ENCODE measurements at places on chromosomes 12 and 14. TPM values are rescaled to one million over a fixed set of nuclear protein-coding genes. Genes with fewer than 3 reads are reported as not detected.
A peak's percentile ranks its signal among the peaks of the same experiment; 100 is the strongest.

Gene MVK
- 24.4 TPM for total RNA-seq

Gene IFNG-AS1
- 0.27 TPM for total RNA-seq

Gene FAM222A
- 4.7 TPM for total RNA-seq

Gene OAS2
- 8.4 TPM for total RNA-seq

Gene TSHR
- total RNA-seq = 3.7 TPM

Gene GRIP1
- 2.5 TPM for total RNA-seq

DNA sequence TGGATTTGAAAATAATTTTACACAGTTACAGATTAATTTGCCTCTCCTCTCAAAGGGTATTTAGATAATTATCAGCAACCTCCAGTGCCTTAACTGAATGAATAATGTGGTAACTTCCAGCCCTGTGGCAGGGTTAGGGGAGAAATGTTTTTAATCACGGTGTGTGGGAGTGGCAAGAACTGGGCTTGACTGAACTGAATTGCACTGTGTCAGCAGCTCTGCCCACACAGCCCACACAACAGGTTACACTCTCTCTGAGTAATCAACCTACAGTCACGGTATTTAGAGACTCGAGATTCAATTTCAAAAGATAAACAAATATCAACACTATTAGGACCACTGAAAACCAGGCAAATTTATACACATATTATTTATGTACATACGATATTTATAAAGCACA lies 198.5 kb downstream of the KCNC2 start:
- DNase-seq = no peak

DNA sequence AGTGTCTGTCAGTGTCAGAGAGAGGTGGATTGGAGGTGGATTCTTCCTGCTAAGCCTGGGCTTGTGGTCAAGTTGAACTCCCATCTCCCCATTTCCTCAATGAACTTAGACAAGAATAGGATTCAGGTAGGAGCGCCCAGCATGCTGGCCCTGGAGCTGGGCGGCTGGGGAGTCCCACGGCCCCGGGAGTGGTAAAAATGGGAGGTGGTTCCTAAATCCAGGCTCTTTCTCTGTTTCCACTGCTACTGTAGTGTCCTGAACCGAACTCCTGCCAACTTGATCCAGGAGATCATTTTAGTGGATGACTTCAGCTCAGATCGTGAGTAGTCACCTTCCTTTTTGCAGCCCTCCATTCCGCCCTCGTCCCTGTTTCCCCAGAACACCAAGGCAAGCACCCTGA lies 65.1 kb downstream of the GALNT16 start:
- peak; percentile 37 for DNase-seq

DNA sequence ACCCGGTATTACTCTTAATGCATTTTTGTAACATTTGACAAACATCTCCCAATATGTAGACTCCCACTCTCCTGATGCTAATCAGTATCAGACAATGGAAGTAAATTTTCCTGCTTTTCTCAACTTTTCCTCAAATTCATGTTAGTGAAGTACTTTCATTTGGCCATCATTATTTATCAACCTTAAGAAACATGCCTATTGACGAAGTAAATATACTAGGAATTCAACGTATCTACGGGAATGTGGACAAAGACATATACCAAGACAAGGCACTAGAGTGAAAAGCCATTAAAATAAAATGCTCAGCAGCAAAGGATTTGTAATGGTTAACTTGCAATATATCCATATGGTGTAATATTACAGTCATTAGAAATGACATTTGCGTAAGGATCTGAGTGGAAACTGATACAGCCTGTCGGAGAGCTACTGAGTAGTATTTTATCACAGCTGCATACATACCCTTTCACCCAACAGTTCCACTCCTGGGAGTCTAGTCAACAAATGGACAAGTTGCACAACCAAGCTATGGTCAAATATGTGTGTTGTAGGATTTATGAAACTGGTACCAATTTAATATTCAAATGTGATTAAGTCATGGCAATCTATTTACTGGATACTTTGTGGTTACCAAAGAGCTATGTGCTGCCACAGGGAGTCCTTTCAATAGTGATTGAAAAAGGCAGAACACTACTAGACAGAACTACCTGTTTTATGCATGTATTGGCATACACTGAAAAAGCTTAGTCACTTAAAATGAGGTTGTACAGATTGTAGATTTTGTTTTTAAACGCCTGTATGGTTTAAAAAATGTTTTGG lies 26.5 kb downstream of the NUDT4 start:
- no peak for DNase-seq

DNA sequence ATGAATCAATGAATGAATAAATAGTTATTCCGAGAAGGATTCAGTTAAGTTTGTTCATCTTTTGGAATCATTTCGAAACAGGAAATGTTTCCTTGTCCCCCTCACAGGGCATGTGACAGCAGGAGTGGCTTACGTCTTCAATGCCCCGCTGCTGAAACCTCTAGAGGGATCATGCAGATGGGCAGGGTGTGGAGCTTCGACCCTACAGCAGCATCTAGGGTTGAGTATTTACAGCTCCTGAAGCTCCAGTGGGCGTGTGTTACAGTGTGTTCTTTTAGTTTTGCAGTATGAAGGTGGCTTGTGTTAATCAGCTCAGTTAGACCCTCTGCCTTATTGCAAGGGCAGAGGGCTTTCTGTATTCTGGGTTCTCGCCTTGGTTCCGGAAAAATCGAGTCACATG lies 2.6 kb downstream of the NAV3 start:
- DNase-seq = no peak

- no peak for DNase-seq
Observed at GRCh38 chr14:83638748-83639504, 1891.0 kb upstream of the FLRT2 start.

DNA sequence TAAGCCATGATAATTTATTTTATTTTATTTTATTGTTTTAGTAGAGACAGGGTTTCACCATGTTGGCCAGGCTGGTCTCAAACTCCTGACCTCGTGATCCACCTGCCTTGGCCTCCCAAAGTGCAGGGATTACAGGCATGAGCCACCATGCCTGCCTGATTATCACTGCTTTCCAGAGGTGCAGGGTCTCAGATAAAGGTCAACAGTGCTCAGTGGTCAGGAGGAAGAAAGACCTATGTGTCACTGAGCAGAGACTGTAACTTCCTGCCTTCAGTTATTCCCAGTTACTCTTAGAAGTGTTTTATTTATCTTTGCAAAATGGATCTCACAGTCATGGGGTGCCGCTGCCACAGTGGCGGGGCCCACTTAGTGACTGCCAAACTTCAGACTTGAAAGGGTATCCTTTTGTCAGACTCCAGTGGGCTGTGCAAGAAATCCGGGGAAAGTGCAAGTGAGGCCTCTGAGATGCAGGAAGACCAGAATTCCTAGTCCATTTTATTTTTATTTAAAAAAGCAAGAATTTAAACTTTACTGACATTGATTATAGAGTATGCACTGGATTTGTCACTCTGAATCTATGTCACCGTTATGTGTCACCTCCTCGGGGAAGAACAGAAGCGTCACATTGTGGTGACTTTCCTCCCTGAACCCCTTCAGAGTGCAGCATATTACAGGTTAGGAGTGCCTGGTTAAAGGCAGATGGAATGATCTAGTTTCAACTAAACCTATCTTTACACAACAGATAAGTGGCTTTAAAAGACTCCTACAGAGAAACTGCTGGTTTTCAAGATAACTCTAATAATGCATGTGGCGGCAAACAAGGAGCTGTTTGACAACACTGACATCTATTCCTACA lies 59.1 kb upstream of the BICD1 start:
- no peak for DNase-seq

- DNase-seq = no peak
Observed at GRCh38 chr12:120397824-120398540, 29.0 kb upstream of the MSI1 start.
